ENCODE measurements at places on chromosomes 1 and 21.

- no peak for DNase-seq
Observed at GRCh38 chr1:239861985-239862384, 229.7 kb upstream of the FMN2 start.

- DNase-seq: no peak
Observed at GRCh38 chr1:110224240-110224995, 14.3 kb downstream of the KCNC4 start.

DNA sequence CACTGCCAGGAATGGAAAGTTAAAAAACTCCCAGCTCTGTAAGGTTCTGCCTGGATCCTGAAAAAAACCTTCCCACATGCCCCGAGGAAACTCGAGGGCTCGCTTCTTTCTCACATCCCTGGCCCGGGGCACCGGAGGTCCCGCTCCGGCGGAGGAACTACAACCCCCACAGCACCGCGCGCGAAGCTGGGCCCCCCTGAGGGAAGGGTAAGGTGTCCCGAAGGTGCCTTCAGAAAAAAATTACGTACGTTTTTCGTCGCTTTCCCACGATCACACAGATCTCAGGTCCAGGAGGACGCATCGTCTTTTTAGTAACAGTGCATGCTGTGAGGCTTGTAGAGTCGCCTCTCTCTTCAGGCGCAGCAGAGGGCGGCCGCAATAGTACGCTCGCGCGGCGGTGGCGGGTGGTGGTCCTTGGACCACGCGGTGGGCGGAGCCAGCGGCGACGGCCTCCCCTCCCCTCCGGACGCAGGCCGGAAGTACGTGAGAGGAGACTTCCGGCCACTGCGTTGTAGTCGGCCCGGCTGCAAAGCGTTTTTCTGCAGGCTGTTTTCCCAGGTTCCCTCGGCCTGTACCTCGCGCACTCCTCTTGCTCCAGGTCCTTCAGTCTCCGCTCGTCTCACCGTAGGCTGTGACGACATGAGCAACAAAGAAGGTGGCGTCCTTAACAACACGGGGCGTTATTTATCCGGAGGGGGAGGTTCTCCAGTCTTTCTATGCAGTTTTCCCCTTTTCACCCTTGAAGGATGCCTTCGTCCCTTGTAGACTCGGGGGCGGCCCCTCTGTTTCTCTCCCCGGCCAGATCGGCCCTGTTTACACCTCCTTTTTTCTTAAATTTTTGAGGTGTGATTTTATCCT lies at the start of gene TSNAX:
Gene TSNAX, plus strand, starts transcription at position 498 of the 858 bp plus-strand sequence. Its CDS starts 142 bp downstream, at position 640.
- DNase-seq: peak; percentile 97

DNA sequence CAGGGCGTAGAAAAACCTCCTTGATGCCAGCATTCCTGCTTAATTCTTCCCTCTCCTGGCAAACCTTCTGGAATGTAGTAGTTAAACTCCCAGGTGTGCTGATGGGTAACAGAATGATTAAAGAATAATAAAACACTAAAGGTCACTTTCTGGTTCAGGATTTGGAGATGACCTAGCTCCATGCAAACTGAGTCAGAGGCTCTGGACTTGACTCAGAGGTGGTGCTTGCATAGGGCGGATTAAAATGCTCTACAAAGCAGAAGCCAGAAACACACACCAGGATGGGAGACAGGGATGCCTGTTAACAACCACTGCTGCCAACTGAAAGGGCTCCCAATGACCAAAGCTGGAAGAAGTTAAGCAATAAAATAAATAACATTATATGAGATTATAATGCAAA lies 41.5 kb downstream of the KRTAP19-8 start:
- DNase-seq: no peak

DNA sequence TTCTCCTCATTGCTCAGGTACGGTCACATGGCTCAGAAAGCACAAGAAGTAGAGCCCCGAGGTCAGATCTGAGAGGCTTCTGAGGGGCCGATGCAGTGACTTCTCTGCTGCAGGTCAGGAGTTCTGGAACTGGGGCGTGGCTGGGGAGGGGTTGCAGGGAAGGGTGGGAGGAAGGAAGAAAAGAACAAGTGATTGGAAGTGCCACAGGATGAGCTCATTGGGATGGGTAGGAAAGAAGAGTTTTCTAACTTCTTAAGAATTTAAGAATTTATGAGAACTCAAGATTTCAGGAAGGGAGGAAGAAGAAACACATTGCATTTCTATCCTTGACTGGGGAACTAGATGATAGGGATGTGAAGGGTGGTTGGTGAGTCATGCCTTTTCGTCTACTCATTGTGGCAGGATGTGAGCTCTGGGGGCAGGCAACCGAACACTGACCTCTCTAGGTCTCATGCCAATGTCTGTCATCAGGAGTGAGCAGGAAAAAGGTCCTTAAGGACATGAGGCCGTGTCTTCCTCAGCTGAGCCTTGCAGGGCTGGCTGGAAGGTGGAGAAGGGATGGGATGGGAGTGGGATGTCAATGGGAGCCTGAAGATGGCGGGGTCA lies 497 bp downstream of the FCRLB start:
- no peak for DNase-seq

DNA sequence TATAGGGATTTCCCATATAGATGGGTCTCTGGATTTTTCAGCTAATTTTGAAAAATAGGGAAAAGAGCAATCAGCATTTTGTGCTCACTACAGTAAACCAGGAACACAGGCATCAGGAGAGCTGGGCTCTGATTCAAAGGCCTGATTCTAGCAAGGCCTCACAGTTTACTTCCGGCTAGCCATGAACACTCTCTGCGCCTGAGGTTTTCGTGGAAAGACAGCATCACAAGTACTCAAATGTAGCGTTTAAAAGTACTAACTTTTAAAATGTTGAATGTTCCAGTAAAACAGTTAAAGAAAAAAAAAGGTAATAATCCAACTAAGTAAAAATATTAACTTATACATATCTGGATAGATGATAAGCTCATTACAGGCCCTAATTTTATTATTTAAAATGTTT lies 120.6 kb downstream of the SLC45A1 start:
- DNase-seq: no peak

- peak; percentile 59 for DNase-seq
Observed at GRCh38 chr21:33025489-33026442, at the start of gene OLIG2. Gene OLIG2, plus strand, starts transcription at chr21:33025935. Its CDS starts 928 bp downstream, at chr21:33026863.

DNA sequence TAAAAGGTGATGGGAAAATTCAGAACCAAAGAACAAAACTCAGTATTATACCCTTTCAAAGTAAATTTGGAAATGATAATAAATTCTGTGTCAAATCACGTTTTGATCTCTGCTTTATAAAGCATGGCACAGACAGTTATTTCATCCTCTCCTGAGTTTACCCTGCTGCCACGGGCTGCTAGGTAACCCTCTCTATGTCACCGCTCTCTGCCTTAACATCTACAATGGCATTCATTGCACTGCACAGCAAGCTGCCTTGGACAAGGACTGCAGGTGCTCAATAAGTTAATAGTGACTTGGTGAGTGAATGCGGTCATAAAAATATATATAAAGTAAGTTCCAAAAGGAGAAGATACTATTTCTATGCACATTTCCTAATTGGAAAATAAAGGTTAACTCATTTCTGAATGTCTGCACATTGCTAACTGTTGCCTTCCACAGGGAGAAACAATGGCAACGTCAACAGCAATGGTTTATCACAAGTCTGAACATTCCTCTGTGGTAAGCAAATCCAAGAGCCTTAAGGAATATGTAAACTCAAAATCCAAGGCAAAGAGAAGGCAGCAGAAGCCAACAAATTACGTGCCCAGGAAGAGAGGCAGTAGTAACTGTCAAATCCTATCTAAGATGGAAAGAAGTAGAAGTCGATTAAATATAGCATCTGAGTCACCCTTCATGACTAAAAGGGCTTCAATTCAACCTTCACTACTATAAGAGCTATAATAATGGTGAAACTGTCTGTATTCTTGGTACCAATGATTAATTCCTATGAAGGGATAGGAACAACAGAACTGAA lies 19.4 kb downstream of the FYB2 start:
- DNase-seq: no peak

Measured in NCI-H2081 (cell line).